ENCODE measurements at places on chromosomes 1 and 21.

GRCh38 chr1:58755468-58755872, 28.4 kb downstream of the JUN start:
- peak; percentile 99 for DNase-seq

GRCh38 chr1:29824511-29825273, 588.4 kb downstream of the PTPRU start:
- DNase-seq, result no peak

DNA sequence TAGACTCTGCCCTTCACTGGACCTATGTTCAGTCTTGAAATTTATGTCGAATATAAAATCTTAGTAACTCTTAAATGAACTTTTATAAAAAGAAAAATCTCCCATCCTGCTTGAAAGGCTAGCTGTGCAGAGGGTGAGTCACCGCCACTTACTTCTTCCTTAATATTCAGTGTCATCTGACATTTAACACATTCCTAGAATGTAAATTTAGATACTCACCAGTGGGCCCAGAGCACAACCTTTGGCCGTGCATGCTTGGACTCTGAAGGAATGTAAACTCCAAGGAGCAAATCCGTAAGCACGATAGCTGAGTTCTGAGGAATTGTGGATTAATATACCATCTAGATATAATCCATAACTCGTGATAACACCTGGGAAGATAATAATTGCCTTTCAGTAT, 403.3 kb downstream of the KCTD3 start:
- DNase-seq, result peak; percentile 48

GRCh38 chr1:44631647-44632539, 42.4 kb downstream of the TMEM53 start:
- DNase-seq, result peak; percentile 88

- DNase-seq, result peak; percentile 8
These were observed 18.9 kb upstream of the RGS7 start for GRCh38 chr1:241375886-241376285.

- DNase-seq, result no peak
These were observed 527.8 kb downstream of the MATN1 start for GRCh38 chr1:30195424-30196134.

DNA sequence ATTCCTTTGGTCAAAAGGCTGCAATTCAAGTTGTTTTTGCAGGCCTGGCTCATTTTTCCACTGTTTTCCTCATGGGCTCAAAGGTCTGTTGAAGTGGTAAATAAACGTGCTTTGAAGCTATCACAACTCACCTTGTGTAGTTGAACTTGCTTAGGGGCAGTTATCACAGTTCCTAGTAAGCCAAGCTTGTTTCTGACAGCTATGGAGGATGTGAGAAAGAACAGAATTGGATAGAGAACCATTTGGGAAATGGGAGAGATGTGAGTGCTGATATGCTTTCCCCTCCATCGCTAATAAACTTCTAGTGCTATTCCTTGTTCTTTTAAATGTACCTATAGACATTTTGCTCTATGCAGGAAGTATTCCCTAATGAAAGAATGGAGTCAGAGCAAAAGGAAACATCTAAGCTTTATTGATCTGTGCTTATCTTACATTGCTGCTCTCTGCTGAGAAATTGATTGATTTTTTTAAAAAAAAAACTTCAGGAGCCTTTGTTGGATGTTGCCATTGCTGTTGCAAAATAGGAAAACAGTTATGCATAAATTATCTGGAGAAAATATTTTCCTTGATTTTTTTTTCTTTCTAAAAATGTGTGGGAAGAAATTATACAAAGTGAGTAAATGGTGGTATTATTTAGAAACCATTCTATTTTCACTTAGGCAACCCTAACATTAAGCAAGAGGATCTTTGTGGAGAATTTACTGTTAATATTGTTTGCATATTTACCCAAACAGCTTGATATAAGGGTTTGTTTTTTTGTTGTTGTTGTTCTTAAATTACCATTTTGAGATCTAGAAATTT, 118.2 kb downstream of the MAGI3 start:
- DNase-seq, result no peak
